Stimulated activated CD8-positive, alpha-beta memory T cell treated with anti-CD3 and anti-CD28 coated beads, Interleukin-7, amount 100 ng/mL, for 24 hours (primary cell): ENCODE measurements at places on chromosomes 1 and 21.

GRCh38 chr1:88503646-88504045 is 180.4 kb upstream of the PKN2 start:
- no peak for DNase-seq

- no peak for DNase-seq
These were observed 868 bp downstream of the PPP1R12B start for GRCh38 chr1:202349206-202349928.

DNA sequence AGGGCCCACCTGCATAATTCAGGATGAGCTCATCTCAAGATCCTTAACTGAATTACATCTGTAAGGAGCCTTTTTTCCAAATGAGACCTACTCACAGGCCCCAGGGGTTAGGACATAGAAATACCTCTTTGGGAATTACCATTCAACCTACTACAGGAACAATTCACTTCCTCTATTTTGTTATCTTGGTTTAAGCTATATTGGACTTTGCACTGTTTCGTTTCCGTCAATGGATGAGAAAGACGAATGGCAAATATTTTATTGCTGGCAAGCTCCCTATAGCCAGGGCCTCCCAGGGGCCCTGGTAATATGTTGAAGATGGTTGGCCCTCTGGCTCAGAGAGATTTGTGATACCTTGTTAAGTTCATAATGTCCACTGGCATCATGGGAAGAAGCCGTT is 384.2 kb upstream of the DUSP10 start:
- DNase-seq: no peak

DNA sequence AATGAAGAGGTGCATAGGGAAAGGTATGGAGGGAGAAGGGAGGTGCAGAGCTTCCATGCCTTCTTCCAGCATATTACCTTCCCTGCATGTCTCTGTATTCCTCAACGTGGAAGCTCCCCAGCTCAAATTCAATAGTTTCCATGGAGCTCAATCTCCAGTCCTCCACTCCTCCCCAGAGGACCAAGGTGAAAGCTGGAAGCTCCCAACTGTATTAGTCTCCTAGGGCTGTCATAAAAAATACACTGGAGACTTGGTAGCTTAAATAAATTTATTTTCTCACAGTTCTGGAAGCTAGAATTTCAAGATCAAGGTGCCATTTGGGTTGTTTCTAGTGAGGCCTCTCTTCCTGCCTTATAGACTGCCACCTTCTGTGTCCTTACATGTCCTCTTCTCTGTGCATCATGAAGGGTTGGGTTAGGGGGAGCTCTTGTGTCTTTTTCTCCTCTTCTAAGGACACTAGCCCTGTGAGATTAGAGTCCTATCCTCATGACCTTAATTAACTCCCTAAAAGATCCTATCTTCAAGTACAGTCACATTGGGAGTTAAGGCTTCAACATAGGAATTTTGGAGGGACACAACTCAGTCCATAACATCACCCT is 21.9 kb upstream of the RABGGTB start:
- DNase-seq: no peak

DNA sequence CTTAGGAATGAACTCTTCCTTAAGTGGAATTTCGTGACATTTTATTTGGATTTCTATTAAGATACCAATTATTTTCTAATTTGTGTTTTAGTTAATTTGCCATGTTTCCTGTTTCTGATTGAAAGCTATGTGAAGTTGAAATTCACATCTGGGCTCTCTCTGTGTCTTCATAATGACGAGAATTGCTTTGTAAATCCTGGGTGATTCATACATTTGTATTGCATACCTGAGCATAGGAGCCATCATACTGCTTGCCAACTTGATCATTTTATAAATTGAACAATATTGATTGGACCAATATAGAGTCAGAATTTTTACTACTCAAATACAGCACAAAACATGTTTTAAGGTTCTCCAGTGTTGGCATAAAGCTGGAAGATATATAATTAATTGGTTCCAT is 817.9 kb downstream of the BRINP3 start:
- DNase-seq: no peak

GRCh38 chr1:217343907-217344306 is 287.0 kb downstream of the GPATCH2 start:
- DNase-seq: no peak

DNA sequence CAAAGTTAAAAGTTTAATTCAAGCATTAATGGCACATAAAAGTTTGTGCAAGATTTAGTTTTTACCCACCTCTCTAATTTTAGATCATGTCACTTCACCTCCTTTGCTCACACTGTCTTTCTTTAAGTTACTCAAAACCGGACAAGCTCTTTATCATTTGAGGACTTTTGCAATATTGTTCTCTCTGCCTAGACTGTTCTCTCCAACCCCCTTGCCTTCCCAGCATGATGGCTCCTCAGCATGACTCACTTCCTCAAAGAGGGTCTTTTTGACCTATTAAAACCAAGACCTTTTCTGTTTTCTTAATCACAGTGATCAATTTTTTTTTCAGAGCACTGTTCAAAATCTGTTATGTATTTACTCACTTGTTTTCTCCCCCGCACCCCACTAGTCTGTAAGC is 61.3 kb downstream of the XKR8 start:
- DNase-seq: no peak

- no peak for DNase-seq
These were observed 103.9 kb upstream of the VAMP3 start for GRCh38 chr1:7667159-7667558.

DNA sequence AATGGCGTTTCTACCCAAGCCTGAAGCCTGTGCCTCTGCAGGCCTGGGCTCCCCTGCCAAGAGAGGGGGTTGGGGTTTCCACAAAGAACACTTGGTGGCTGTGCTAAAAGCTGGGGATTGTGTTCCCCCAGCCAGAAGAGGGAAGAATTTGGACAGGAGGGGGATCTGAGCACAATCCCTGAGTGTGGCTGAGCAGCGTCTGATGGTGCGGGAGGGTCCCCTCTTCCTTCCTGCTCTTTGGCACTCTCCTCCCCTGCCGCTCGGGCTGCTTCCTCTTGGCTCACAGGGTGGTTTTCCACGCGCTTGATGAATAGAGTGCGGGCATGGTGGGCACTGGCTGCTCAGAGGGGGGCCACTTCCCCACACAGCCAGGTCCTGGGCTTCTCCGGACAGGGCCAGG is 3.7 kb downstream of the GPR37L1 start:
- DNase-seq: no peak

- no peak for DNase-seq
These were observed 97.0 kb downstream of the LHX4 start for GRCh38 chr1:180327089-180327488.

DNA sequence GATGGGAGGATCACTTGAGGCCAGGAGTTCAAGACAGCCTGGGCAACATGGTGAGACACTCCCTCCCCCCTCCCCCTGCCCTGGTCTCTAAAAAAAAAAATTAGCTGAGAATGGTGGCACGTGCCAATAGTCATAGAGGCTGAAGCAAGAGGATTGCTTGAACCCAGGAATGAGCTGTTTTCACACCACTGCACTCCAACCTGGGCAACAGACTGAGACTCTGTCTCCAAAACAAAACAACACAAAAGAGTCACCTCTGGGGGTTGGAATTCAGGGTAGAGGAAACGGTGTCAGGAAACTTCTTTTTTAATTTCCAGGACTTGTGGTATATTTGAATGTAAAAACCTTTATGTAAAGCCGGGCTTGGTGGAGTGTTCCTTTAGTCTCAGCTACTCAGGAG is 43.2 kb downstream of the RHOU start:
- DNase-seq: no peak

DNA sequence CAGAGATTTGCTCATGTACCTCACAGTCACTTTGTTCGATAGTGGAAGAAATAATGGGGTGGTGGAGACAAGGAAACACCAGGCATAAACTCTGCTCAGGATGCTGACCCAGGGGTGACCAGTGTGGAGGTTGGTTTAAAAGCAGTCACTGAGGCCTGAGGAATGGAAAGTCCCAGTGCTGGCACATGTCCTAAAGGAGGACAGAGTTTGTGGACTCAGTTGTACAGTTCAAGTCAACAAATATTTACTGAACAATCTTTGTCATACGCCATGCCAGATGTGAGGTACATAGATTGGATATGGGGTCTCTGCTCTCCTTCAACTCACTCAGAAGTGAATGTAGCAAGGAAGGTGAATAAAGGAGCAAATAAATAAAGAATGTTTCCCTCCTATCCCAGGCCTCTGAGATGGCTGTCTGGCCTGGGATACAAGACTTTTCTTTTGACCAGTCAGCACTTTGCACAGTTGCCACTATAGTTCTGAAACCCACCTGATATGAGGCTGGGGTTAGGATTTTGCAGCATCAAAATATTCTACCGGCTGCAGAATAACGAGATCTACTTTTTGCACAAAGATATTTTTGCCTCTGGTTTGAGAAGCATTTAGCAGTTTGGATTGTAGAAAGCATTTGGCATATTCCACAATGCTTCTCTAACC is 7.9 kb upstream of the GFI1 start:
- no peak for DNase-seq

DNA sequence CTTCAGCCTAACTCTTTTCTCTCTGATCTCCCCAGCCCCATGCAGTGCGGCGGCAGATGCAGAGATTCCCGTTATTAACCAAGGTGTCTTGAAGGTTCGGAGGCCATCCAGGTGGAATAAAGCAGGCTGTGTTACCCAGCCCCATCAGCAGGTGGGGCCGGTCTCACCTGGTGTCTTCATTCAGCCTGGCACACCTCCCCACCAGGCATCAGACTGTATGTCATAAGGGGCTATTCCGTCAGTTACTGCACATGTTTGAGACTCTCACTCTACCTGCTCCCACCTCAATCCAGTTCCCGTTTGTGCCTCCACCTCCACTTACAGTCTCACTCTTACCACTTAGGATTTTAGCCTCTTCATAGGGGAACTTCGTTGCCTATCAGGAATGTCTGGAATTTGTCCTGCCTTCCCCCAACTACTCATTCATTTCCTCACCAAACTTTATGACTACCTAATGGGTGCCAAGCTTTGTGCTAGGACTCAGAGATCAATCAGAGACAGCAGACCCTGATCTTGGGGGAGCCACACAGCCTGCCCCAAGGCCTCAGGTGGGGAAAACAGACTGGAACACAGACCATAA is 170.2 kb downstream of the PLPP3 start:
- DNase-seq: no peak

DNA sequence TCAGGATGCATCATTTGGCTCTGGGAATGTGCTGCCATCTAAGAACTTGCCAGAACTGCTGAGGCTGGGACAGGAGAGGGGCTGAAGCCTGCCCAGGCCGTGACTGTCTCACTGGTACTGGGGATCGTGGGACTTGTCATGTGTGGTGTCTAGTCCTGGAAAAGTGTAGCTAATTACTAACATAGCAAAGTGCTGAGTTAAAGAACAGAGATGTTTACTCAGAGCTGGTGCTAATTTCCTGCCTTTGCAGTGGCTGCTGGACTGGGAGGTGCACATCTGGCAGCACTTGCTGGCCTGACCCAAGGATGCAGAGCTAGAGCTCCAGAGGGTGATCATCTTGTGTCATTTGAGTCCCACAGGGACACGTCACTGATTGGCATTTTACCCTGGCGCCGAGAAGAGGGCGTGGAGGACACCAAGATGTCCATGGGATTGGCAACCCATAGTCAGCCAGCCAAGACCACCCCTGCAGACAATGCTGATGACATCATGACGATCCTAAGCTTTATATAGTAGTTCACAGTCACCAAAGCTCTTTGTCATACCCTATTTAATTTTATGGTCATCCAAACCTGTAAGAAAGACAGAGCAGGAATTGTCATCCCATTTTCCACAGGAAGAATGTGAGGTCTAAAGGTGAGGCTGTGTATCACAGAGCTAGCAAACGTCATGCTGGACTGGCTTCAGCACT is 110.1 kb upstream of the SLC44A3 start:
- no peak for DNase-seq

DNA sequence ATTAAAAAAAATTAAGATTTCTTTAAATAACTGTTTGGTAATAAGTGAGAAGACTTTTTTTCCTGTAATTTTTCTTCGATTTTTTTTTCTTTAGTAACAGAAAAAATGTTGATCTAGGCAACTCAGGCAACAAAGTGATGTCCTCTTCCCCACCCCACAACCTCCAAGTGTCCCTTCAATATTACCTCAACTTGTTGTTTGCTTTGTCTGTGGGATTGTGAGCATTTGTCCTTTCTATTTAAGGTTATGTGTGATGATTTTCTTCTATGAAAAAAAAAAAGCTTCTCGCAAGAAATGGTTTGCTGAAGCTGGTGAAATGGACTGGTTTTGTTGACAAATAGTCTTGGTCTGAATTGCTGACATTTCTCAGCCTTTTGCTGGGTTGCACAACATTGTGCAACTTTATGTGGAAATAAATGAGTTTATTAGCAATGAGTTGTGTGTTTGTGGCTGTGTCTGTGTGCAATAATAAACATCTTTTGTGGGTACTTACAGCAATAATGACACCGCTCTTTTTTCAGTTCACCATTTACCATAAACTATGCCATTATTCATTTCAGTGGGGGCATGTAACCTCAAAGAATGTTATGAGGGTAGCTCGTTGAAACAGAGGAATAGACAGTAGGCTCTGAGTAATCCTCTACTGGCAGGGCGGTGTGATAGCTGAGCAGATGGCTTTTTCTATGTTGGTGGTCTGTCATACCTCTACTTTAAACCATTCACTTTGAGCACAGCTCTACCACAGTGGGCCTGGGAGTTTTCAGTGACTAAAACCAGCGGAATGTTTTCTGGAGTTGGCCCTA is 218.4 kb downstream of the HLX start:
- no peak for DNase-seq
